ENCODE measurements at places on chromosomes 12 and 14.

- no peak for DNase-seq
Observed at GRCh38 chr14:92517761-92518160, 4.2 kb downstream of the RIN3 start.

DNA sequence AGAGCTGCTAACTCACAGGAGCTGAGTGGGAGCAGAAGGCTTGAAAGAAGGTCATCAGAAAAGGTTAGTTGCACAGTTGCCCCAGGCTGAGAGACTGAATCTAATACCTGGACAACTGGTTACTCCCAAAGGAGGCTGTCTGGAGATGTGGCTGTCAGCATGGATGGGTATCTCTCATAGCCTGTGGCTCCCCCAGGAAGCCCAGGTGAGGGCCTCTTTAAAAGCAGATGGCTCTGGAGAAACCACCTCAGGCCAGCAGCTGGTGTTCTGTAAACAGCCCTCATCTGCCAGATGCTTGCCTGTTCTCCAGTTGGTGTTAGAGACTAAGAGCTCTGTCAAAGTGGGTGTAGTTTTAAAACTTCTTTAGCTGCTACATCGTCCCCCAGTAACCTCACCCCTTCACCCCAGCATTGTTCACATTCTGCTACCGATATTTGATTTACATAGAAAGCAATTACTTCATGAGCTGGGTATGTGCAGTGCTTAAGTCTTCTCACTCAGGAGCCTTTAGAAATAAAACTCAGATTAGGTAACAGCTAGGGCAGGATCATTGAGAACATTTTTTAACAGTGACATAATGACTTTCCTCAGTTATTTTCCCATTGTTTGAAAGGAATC is 25.8 kb downstream of the DACT1 start:
- no peak for DNase-seq

DNA sequence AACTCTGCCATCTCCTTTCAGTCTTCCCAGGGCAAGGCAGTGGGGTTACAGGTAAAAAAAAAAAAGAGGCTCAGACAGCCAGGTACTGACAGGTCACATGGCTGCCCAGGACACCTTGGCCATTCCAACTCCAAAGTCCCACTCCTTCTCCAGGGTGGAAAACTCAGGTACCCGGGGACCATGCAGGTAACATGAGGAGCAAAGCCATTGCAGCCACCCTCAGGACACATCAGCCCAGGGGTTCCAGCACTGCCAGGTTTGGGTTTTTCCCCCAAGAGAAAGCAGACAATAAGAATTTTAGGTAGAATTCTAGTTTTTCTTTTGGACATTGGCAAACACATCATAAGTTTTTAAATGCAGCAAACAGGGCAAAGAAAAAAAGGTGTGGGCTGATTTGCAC is 15.3 kb downstream of the FAM222A start:
- no peak for DNase-seq

GRCh38 chr12:90562671-90563070 is 392.3 kb downstream of the CCER1 start:
- no peak for DNase-seq

GRCh38 chr12:62230652-62231051 is 29.6 kb upstream of the USP15 start:
- no peak for DNase-seq

DNA sequence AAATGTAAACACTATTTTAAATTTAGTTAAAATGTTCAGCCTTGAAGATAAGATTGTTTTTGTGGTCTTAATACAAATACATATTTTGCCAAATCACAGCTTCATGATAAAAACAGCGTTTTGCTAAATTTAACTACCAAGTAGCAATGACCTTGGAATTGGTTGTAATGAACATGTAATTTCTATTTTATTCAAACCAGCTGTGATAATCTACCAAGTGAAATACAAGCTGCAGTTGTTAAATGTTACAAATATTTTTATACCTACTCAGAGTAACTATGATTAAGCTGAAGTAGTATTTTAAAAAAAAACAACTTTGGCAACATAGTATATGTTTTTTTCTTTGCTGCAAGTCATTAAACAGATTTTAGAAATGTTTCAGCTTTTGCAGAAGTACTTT is 96.2 kb downstream of the CPSF2 start:
- no peak for DNase-seq

DNA sequence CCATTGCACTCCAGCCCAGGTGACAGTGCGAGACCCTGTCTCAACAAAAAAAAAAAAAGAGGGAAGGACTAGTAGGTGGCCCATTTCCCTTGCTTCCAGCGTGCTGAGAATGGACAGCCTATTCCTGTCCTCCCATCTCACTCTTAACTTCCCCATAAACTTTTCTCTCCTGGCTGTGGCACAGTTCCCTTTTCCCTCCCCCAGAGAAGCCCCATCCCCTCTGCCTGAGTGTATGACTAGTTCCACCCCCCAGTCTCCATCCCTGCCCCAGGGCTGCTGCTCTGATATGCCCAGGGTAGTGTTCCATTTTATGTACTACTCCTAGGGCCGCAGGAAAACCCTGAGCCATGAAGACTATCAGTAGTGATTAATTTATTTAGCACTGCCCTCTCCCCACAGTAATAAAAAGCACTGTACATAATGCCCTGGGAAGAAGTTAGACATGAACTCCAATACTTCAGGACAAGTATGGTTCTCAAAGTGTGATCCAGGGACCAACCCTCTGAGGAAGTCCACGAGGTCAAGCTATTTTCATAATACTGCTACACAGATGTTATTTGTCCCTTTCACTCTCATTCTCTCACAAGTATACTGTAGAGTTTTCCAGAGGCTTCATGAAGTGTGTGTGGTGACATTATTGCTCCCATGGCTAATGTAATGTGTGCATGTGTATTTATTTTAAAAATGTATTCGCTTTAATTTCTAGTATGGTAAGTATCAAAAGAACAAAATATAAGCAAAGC is 11.5 kb upstream of the CHD4 start:
- DNase-seq, result no peak

DNA sequence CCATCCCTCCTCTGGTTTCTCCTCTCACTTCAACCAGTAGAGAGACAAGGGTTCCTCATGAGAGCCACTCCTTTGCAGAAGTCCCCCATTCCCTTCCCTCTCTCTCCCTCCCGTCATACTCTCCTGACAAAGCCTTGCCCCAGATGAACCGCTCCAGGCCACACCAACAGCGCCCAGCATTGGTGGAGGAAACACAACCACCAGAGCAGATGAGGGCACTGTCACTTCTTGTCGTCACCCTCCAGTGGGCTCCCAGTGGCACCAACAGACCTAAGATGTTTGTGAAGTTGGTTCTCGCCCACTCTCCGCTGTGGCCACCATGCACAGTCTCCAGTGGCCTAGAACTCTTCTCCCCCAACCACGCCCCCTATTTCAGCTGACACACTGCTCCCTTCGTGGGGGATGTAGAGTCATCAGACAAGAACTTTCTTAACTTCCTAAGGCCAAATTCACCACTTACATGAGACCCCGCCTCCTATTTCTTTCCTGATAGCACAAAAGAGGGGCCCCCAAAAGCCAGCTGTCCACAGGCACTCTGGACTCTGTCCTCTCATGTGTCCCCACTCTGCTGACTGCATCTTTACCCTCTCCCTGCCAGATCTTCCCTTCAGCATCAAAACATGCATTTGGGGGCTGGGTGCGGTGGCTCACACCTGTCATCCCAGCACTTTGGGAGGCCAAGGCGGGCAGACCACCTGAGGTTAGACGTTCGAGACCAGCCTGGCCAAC is 29.2 kb upstream of the PLEKHG6 start:
- no peak for DNase-seq

GRCh38 chr12:4506870-4507269 is 31.8 kb upstream of the RAD51AP1 start:
- DNase-seq, result no peak

- DNase-seq, result no peak
Observed at GRCh38 chr12:123101526-123101925, 49.4 kb downstream of the PITPNM2 start.

GRCh38 chr12:45637706-45638105 is 91.8 kb upstream of the ARID2 start:
- no peak for DNase-seq

GRCh38 chr12:41188058-41188840 is at the start of gene PDZRN4:
Gene PDZRN4, plus strand, starts transcription at chr12:41188320.
- no peak for DNase-seq

- DNase-seq, result no peak
Observed at GRCh38 chr14:105153739-105154475, 14.7 kb downstream of the JAG2 start.

- no peak for DNase-seq
Observed at GRCh38 chr12:59603754-59604153, 7.9 kb downstream of the SLC16A7 start.

DNA sequence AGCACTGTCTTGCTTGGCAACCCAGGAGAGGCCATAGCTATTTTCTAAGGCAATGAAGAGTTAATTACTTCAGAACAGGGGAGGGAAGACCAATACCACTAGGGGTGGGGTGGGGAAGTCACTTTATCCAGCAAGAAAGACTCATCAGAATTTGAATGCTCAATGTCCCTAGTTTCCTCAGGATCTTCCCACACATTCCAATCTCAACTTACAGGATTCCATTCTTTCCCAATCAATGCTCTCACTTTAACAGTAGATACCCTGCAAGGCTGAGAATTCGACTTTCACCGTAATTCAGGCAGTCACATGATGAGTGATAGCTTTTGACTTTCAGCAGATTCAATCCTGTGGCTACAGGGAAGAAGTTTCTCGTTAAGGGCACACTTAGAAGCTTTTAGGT is 526.6 kb upstream of the SEL1L start:
- DNase-seq, result no peak

GRCh38 chr12:3293446-3294161 is 197.4 kb upstream of the PRMT8 start:
- no peak for DNase-seq

DNA sequence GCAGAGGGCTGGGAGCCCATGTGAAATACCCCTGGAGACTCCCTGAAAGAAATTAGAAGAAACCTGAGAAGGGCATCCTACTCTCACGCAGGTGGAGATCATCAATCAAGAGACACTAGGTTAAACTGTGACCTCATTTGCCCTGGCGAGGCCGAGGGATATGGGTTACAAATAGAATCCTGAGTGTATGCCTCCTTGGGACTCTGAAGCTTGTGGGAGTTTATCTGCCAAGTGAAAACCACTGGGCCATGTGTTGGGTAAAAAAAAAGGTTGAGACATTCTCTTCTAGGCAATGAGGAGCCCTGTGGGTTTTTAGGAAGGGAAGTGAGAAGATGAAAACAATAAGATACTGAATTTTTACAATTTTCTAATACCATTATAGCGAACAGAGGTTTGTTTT is 160.7 kb upstream of the ARID2 start:
- DNase-seq, result no peak

GRCh38 chr14:29858299-29858698 is 69.3 kb downstream of the PRKD1 start:
- DNase-seq, result no peak

GRCh38 chr12:19901841-19902240 is 462.5 kb downstream of the AEBP2 start:
- DNase-seq, result no peak

DNA sequence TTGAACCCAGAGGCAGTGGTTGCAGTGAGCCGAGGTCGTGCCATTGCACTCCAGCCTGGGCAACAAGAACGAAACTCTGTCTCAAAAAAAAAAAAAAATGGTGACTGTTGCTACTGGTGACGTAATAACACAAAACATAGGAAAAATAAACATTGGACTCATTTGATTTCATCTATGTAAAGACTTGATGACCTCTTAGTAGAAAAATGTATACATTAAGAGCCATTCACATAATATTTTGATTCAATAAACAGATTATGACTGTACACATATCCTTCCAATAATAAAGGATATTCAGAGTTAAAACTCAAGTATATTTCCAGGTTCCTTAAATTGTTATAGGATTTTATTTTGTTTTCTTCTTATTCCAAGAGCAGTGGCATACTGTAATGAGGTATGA is 65.7 kb upstream of the AEBP2 start:
- no peak for DNase-seq

GRCh38 chr12:114248527-114248926 is 157.4 kb downstream of the TBX5 start:
- DNase-seq, result no peak

DNA sequence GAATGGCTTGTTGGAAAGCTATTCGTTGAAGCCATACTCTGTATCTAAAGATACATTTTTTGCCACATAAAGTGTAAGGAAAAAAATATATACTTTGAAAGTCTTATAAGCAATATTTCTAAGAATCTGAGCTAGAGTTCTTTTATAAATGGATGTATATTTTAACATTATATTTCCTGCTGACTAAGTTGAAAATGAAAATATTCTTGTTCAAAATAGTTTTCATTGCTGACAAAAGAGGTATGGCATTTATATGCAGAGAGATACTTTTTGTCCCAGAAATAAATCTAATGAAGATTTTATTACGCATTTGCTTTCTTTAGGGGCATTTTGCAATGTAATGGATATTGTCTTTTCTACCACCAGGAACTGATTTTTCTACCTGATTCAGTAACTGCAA is 834.9 kb downstream of the LRFN5 start:
- no peak for DNase-seq

GRCh38 chr14:68762953-68763764 is 29.7 kb downstream of the ZFP36L1 start:
- DNase-seq, result no peak

Data from T-helper 1 cell (primary cell).